Activated naive CD4-positive, alpha-beta T cell (primary cell): ENCODE measurements at places on chromosomes 11 and 22.

DNA sequence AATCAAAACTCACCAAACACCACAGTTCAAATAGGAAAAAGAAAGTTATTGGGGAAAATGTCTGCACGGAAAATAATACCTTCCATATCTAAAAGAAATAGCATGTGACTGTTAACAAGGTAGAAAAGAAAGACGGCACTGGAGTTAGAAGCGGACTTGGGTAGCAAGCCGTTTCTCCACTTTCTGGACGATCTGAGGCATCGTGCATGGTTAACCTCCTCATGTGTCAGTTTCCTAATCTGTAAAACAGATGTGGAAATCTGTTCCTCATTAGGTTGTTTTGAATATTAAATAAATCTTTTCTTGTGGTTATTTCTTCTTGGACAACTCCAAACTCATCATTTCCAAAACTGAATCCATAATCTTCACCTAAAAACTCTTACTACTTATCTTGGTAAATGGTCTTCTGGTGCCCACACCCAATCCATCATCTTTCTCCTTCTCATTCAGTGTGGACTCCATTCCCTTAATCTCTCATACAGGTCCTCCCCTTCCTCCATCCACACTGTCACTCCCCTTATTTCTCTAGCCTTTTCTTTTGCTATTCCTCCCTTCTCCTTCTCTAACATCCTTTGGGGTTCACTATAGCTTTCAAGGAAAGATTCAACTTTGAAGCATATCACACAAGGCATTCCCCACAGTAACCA is 53.5 kb downstream of the VSIG10L2 start:
- no peak for DNase-seq

DNA sequence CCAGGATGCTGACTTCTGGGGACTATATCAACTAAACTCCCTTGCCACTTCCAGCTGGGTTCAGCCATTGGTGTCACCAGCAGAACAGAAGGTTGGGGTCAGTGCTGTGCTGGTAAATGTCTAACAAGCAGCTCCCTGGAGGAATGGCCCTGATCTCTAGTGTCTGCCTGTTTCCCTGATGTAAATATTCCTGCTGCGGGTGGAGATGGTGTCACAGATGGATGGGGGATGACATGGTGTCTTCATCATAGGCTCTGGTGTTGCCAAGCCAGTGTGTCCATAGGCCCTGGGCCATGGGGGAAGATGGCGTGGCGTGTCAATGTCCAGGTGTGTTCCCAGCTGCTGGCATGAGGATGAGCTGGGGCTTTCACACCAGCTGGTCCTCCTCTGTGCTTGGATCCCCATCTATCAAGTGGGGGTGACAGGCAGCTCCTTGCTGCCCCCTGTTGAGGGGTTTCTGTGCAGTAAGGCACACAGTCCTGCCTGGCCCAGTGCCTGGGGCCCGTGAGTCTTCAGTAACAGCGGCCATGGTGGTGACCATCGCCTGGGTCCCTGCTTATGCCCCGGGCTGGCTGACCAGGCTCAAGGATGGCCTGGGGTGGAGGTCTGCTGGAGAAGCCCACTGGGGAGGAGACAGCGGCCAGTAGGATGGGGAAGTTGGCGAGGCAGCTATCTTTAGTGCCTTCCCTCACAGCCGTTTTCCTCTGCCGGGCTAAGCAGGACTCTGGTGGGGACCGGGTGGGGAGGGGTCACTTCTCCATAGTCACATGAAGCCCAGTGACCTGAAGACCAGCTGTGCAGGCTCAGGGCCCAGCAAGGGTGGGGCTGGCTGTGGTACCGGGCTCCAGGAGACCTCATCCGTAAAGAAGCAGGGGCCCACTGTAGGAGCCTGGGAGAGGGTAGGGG is 12.7 kb downstream of the RPL3 start:
- peak; percentile 20 for DNase-seq

GRCh38 chr11:133740963-133741362 is 104.3 kb downstream of the SPATA19 start:
- no peak for DNase-seq

DNA sequence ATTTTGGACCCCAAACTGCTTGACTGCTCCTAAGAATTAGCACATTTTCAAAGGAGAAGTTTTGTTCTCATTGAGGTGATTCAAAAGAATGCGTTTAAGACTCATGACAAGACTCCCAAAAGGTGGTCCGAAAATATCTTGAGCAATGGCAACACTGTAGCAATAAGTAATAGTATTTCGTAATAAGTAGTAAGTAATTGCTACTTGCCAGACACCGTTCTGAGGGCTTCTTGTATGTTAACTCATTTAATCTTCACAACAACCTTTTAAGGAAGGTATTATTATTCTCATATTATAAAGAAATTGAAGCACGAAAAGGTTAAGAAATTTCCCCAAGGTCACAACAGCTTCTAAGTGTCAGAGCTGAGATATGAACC is 184.0 kb upstream of the SORL1-AS1 start:
- DNase-seq, result no peak

DNA sequence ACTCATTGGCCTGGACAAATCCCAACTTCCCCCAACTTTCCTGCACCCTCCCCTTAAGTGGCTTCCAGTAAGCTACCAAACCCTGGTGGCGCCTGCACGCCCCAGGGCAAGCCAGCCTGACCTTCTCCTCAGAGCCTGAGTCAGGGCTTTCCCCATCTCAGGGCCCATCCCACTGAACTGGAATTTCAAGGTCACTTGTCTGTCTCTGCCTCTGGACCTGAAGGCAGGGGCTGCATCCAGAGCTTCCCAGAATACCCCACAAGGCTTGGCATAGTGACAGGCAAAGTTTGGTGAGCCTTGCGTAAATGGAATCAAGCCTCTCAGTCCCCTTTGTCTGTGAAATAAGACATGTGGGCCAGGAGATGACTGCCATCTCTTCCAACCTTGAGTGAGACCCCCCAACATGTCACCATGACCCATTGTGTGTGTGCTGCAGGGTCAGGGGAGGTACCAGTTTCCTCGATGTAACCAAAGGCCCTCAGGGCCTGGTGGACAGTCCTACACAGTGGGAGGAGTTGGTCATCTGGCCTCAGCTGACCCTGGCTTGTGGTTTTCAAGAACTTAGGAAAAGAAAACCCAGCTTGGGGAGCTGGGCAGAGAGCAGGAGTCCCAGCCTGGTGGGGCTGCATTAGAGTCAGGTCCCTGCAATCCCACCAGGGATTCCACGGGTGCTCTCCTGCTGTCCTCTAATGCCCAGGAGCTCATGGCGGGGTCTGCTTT is 8.9 kb downstream of the ALX4 start:
- no peak for DNase-seq

DNA sequence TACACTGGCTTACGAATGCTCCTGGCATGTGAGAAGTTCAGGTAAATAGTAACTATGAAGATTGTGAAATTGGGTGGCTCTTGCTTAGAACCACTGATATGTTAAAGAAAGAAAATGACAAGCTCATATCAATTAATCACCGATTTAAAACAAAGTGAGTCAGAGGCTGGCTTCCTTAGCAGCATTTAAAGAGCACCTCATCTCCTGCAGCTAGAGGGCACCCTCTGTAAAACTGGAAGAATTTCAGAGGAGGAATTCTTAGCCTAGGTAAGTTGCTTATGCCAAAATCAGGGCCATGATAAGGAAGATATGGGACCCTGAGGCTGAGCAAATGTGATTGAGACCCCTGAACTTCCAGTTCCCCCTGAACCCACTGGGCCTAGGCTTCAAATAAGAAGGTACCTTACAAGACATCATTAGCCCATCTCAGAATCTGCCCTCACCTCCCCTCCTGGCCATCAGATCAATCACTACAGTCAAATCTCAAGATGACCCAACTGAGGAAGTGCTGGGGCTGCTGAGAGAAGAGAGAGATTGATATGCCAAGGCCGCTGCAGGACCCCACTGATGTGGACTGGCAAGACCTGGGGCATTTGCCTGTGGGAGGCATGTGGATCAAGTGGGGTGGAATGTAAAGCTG is 8.6 kb upstream of the CD3E start:
- no peak for DNase-seq

- DNase-seq, result no peak
Observed at GRCh38 chr22:37401401-37402183, 25.7 kb downstream of the ELFN2 start.

DNA sequence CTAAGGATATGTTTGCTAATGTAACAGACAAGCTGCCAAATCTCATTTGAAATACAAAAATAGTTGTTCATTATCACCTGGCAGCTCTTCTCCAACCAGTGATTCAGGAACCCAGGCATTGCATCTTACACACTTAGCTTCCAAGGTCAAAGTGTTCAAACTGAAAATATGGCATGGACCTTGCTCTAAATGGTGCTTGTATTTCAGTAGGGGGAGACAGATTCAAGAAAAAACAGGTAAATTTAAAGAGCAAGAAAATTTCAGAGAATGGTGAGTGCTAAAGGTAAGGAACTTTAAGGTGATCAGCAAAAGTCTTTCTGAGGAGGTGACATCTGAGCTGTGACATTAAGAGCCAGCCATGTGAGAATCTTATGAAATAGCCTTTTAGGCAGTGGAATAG is 82.8 kb upstream of the E2F8 start:
- DNase-seq, result no peak

DNA sequence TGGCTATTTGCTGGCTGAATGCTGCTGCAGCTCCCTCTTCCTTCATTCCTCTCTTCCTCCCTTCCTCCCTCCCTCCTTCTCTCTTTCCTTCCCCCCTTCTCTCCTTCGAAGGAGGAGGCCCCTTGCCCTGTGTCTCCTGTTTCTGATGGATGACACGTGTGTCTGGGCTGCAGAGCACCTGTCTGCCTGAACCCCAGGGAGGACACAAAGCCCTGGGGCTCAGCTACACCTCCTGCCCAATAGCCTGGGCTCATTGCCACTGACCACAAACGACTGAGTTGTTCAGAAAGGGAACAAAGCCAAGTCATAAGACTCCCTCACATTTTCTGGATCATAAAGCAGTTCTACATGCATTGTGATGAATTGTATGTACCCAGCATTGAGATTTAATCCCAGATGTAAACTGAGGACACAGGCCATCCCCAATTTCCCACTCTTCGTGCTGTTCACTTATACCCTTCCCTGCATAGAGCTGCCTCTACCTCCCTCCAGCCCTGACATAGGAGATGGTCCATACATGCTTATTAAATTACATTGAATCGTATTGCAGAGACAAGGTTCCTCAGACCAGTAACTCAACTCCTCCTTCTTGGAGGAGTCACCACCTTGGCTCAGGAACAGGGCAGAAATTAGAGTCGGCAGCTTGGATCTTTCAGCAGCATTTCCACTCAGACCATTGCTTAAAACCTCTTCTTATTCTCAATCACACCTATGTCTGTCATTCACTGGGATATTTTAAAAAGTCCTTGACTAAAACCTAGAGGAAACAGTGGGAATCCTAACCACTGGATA is 1.2 kb downstream of the CSRP3 start:
- no peak for DNase-seq
